GOT3 (cell line): ENCODE measurements at places on chromosomes 4 and X.

GRCh38 chr4:94575652-94576051 is 123.9 kb downstream of the PDLIM5 start:
- no peak for DNase-seq

GRCh38 chr4:55356991-55357461 is 11.0 kb downstream of the SRD5A3 start:
- no peak for DNase-seq

DNA sequence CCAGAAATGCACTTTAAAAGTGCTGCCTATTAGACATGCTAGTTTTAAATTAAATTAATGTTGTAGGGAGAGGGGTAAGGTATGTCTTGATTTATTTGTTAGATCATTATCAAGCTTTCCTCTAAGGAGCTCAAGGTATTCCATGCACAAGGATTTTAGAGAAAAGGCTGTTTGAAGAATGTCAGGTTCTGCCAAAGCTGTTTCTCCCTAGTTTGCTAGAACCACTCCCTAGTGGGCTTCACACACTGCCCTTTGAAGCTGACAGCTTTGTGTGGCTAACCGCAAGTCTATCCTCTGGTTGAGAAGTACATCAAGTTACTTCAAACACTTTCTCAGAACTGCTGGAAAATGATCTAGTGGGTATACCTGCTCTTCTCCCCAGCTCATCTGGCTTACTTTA is 32.3 kb downstream of the RASL11B start:
- no peak for DNase-seq

- DNase-seq = no peak
Observed at GRCh38 chr4:150784305-150784704, 202.4 kb downstream of the MAB21L2 start.

GRCh38 chrX:102833136-102833535 is 103.9 kb upstream of the RAB40AL start:
- DNase-seq = no peak

DNA sequence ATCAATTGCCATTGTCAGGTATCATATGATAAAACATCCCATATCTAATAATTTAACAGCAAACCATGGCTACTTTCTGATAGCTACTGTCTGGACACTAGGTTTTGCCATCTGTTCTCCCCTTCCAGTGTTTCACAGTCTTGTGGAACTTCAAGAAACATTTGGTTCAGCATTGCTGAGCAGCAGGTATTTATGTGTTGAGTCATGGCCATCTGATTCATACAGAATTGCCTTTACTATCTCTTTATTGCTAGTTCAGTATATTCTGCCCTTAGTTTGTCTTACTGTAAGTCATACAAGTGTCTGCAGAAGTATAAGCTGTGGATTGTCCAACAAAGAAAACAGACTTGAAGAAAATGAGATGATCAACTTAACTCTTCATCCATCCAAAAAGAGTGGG is 7.0 kb downstream of the NPY5R start:
- no peak for DNase-seq

GRCh38 chr4:48481581-48481980 is 1.6 kb upstream of the SLC10A4 start:
- no peak for DNase-seq

- DNase-seq = no peak
Observed at GRCh38 chr4:165351359-165352130, 24.1 kb downstream of the MSMO1 start.

DNA sequence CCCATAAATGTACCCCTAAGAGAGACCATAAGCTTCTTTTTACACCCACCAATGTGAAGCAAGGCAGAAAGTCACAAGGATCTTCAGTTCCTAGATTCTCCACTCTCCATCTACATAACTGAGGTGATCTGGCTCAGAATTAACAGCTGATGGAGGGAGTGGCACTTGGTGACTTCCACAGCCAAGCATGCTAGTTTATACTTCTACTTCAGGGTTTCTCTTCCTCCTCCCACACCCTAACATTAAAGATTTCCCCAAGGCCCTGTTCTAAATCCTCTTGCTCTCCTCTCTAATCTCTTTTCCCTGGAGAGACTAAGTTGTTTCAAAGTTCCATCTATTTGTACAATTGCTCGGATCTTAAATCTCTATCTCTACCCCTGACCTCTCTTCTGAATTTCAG is 81.1 kb downstream of the MBNL3 start:
- DNase-seq = no peak

- DNase-seq = no peak
Observed at GRCh38 chr4:148182230-148182911, 259.8 kb downstream of the NR3C2 start.

- DNase-seq = no peak
Observed at GRCh38 chr4:135553213-135553612, 1351.6 kb upstream of the PABPC4L start.

DNA sequence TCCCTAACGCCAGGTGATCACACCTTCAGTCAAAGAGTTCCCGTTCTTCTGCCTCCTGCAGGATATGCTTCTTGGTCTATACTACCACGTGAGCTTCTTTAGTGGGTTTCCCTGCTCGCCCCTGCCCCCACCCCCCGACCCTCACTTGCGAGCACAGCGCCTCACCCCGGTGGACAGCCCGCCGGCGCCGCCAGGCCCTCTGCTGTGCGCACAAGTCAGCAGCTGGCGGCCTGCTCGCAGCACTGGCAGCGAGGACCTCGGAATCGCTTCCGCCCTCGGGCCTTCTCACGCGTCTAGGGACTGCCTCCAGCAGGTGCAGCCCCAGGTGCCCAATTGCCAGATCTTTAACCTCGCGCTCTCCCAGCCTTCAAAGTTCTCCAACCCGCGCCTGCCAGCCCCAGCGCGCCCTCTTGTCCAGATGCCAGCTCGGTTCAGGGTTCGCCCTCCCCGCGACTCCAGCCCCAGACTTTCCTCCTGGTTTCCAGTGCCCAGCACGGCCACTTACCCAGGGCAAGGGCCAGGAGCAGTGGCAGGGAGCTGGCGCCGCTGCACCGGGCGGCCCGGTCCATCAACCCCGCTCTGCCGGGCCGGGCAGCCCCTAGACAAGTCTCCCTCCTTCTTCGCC is 454 bp downstream of the BTC start:
- DNase-seq = peak; percentile 4

- no peak for DNase-seq
Observed at GRCh38 chr4:88422403-88422802, 34.5 kb upstream of the HERC5 start.

DNA sequence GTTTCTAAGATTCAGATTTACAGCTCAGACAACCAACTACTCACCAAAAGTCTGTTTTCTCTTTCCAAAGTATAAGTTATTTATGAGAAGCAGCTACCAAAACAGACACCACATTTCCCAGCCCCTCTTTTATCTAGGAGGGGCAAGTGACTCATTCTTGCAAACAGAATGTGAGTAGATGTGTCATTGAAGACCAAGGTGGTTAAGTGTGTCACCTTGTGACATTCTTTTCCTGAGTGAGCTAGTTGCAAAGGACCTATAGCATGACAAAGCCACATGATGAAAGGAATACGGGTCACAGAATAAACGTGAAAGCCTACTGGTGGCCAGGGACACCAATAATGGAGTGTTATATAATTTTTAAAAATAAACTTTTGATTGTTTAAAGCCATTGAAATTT is 50.0 kb downstream of the SLC7A11 start:
- DNase-seq = no peak

DNA sequence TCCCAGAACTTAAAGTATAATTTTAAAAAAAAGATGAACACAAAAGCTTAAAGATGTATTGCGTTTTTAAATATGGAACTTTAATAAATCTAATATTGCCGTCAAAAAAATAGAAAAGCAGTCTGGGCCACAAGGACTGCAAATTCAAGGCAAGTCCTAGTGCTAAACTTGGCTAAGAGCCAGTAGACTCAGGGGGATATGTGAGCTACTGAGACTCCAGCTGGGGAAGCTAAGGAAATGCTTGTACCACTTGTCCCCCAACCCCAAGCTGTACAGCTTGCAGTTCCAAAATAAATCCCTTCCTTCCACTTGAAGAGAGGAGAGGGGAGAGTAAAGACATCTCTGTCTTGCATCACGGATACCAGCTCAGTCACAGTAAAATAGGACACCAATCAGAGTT is 290.8 kb upstream of the FGF13 start:
- DNase-seq = no peak

DNA sequence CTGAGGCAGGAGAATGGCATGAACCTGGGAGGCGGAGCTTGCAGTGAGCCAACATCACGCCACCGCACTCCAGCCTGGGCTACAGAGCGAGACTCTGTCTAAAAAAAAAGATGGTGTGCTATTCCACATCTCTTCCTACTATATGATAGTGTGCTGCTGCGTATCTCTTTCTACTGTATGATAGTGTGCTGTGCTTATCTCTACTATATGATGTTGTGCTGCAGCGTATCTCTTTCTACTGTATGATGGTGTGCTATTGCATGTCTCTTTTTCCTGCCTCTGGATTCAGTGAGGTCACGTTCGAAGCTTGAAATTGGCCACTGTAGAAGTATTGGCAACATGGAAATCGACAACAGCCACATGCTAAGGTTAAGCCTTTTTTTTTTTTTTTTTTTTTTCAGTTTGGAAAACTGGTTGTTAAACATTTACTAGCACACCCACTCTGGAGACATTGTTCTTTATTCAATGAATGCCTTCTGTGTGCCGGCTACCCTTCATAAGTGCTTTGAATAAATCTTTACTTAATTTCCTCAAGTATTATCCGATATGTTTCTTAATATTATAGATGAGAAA is 31.0 kb downstream of the ARFIP1 start:
- no peak for DNase-seq

GRCh38 chr4:176981551-176981950 is 188.8 kb upstream of the VEGFC start:
- no peak for DNase-seq

DNA sequence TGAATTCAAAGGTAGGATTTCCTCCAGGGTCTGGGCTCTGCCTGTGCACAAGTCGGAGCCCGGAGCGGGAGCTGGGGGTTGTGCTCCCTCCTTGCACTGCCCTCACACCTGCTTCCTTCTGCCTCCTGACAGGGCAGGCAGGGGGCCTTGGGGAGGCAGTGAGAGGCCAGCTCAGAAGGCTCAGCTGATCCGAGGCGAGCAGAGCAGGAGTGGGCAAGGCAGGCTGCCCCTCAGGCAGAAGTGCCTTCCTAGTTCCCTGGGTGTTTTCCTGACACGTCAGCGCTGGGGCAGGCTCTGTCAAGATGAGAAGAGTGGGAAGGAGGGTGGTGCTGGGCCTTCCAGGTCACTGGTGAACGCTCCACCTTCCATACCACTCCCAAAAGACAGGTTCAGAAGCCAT is 5.5 kb upstream of the IRAK1 start:
- DNase-seq = no peak

- no peak for DNase-seq
Observed at GRCh38 chr4:150583287-150584110, 1.5 kb downstream of the MAB21L2 start.
